NCI-H460 (cell line): ENCODE measurements at places on chromosomes 3 and 15. TPM values are rescaled to one million over a fixed set of nuclear protein-coding genes. Genes with fewer than 3 reads are reported as not detected.

GOLGA6B gene
- not detected in 2 replicates for total RNA-seq

GNB4 gene
- total RNA-seq = 20.5 and 21.6 TPM in 2 replicates

TMC3 gene
- 0.02 TPM in 1 of 2 replicates, not detected in the other for total RNA-seq

MNS1 gene
- total RNA-seq = 0.55 and 1.7 TPM in 2 replicates

ADAMTS17 gene
- total RNA-seq = 0.03 and 0.15 TPM in 2 replicates

SAMD7 gene
- total RNA-seq = not detected in 2 replicates

TERC gene
- total RNA-seq = 14.7 and 17.6 TPM in 2 replicates

MESP2 gene
- not detected in 2 replicates for total RNA-seq
